8988T (cell line): ENCODE measurements at places on chromosomes 3 and 15.

DNA sequence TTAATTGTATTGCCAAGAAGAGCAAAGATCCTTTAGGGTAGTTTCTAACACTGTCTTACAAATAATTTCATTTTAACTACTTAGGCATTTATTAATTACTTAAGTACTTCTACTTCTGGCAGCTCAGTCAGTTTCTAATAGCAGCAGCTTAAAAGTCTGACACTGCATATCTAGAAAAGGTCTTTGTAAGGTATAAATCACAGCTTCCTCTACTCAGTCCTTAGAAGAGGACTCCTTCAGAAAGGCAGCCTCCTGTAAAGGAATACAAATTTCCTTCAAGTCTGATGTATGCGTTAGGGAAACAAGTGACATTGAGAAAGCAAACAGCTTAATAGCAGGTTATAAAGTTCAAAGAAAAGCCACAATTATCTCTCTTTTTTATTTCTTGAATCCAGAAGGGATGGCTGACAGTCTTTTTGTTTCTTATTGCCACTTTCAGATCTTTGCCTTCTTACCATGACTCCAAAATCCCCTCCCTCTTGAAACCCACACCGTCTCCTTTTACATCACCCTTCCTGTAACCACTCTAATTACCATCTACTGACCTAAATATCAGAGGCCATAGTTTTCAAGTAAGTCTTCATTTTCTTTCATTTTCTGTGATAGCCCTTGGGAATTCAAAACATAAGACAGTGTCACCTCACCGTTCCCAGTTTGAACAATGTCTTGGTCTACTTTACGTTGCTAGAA is 109.5 kb downstream of the CGGBP1 start:
- no peak for DNase-seq

GRCh38 chr3:119324899-119325298 is 30.7 kb downstream of the ARHGAP31 start:
- DNase-seq: no peak

DNA sequence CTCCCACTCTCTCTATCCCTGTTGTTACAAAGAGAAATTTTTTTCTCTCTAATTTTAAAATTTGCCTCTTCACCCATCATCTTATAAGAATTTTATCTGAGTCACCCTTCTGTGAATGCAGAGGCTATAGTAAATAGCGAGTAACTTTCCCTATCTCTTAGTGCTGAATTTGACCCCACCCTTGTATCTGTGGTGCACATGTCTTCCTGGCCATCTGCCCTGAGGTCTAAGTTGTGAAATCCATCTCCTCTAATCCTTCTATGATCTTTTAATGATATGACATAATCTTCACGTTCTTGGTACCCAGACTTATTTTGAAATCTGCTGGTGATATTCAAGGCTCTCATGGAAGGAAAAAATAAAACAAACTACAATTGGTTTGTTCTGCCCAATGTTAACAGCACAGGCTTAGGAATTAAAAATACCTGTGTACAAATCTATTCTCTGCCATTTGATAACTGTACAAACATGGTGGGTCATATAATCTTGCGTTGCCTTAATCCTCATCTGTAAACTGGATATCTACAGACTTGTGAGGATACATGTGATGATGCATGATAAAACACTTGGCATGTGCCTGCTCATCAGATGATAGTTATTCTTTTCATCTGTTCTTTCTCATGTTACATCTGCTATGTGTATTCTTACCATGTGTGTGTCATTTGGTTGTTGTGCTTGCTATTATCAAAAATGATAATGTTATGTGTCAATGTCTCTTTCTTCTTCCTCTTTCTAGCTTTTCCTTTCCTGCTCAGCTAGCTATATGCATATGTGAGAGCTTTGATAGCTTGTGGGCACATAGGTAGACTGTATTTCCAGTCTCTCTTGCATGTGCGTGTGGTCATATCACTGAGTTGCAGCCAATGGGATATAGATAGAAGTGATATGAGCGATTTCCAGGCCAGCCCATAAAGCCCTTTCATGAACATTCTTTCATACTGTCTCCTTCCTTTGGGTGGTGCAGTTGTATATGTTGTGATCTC is 13.7 kb upstream of the CCR3 start:
- no peak for DNase-seq

- no peak for DNase-seq
Measured at GRCh38 chr3:152524198-152525140, 255.7 kb downstream of the MBNL1 start.

DNA sequence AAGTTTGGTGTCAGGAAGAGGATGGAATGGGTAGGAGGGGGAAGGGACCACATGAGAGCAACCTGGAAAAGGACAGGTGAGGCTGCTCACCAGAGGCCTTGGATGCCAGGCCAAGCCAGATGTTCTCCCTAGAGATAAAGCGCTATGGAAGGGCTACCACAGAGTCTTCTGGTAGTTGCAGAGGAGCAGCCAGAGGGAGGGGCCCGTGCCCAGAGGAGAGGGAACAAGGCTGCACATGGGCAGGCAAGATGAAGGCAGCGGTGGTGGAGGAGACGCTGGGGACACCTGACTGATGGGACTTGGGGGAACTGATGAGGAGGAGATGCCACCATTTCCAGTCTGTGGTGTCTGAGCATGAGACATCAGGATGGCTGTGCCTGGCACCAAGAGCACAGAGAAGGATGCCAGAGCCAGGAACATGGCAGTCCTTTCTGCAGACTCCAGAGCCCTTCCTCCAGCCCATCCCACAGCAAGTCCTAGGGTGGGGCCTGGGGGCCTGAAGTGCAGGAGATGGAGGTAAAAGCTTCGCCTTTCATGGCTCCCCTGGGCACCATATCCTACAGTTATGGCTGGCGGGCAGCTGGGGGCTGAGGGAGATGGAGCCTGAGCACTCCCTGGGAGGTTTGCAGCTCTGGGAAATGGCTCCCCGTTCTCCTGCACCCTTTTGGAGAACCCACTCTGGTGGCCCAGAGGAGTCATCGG is 103.0 kb downstream of the ETFA start:
- no peak for DNase-seq

- DNase-seq: no peak
Measured at GRCh38 chr3:152213203-152213602, 55.5 kb upstream of the MBNL1 start.

DNA sequence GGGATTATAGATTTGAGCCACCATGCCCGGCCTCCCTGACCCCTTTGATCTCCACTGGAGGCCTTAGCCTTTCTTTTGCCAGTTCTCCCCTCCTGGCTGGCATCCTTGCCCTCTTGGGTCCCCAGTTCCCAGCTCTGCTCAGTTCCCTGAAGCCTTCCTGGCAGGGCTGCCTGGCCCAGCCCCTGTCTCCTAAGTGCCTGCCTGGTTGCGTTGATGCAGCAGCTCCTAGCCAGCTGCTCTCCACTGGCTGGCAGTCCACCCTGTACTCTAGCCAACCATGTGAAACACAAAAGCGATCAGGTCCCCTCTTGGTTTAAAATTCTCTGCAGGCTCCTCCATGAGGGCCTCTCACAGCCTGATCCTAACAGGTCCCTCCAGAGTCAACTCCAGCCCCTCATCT is 184.7 kb downstream of the RAB11A start:
- DNase-seq: no peak

GRCh38 chr3:161067335-161067734 is 37.8 kb downstream of the B3GALNT1 start:
- DNase-seq: no peak

- DNase-seq: peak; percentile 87
Measured at GRCh38 chr3:51389423-51390183, 1.5 kb upstream of the RBM15B start.

- no peak for DNase-seq
Measured at GRCh38 chr15:79418693-79419279, 13.3 kb upstream of the MINAR1 start.

DNA sequence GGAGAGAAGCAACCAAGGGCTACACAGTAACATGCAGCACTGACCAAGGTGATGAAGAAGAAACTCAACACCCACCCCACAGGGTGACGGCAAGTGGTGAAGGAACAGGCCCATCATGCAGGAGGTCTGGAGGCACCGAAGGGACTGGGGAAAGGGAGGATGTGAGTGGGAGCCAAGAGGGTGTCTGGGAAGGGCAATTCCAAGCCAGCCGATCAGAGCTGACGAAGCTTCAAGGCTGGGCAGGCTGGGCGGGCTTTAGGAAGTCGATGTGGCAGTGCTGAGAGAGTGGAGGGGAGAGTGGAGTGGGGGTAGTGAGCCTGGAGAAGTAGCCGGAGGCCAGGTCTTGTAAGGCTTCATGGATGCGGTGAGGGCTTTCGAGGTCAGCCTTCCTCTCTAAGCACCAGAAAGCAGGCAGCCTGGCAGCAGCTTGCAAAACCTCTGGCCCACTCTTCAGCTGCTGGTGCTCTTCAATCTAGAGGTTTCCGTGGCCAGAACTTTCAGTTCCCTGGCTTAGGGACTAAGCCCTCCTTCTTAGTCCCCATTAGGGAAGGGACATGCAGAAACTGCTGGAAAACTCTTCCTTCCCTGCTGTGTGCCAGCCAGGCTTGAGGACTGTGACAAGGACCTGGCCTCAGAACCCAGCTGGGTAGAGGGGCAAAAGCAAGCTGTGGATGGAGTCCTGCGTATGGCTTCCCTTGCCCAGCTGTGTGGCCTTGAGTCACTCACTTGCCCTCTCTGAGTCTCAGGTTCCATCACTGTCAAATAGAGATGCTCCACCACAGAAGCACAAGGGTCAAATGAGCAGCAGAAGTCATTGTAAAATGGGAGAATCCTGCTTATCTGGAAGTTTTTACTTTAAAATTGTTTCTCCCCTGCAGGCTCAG is 72.1 kb downstream of the TLE3 start:
- DNase-seq: no peak

- no peak for DNase-seq
Measured at GRCh38 chr15:70262171-70262570, 164.5 kb upstream of the TLE3 start.

GRCh38 chr3:107450254-107450893 is 72.4 kb upstream of the BBX start:
- no peak for DNase-seq

DNA sequence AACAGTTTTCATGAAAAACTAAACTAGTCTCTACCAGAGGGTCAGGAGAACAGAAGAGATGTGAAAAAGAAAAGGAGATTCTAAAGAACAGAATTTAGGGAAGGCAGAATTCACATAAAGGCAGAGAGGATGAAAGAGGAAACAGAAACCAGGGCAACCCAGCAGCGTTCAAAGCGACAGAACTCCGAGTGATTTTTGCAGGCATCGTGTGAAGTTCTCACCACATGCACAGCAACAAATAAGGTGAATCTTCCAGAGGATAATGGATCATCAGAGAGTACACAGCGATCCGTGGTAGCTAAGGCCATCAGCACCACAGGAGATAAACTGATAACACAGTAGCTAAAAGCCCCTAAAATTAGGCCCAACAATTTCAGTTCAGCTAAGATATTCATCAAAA is 250.8 kb upstream of the THBS1 start:
- no peak for DNase-seq

- no peak for DNase-seq
Measured at GRCh38 chr3:149908424-149908957, 62.2 kb downstream of the PFN2 start.

DNA sequence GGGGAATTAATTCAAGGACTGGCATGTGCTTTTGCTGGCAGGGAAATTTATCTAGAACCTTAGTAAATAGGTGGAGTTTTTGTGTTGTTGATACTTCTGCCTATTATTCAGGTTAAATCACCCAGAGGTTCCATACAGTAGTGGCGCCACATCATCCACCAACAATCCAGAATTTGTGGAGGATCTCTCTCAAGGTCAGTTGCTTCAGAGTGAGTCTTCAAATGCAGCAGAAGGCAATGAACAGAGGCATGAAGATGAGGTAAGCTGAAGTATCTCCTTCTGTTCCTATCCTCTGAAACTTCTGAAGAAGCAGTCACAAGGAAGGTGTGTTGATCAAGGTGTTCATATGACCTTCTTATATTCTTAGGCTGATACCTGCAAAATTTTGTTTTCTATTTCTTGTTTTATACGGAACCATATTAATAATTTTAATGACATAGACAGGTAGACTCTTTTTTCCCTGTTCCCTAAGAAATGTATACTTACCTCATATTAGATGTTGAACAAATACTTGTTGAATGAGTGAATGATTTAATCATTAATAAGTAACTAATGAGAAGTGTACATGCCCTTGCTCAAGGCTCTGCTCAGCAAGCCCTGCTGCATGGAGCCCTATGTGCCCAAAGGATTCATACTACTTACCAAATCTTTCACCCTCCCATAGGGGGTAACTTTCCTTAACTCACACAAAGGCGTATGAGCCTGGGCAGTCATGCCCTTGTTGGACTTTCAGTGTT is 43.6 kb downstream of the HMG20A start:
- no peak for DNase-seq

DNA sequence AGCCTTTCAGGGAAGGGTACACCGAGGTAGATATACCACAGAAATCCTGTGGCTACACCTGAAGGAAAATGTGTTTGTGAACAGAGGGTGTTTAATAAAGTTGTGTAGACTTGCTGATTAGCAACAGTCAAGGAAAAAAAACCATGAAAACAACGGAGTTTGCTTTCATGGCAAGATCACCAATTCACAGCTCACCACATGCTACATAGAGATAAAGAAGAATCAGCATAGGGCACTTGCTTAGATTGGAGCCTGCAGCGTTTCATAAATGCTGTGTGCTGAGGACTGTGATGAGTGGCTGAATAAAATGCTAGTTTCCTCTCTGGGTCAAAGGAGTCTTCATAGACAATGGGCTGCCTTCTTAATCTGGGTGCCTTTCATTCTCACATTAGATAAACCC is 257.6 kb downstream of the SLC9A9 start:
- DNase-seq: no peak

- DNase-seq: no peak
Measured at GRCh38 chr3:15645740-15646501, 44.4 kb downstream of the BTD start.

DNA sequence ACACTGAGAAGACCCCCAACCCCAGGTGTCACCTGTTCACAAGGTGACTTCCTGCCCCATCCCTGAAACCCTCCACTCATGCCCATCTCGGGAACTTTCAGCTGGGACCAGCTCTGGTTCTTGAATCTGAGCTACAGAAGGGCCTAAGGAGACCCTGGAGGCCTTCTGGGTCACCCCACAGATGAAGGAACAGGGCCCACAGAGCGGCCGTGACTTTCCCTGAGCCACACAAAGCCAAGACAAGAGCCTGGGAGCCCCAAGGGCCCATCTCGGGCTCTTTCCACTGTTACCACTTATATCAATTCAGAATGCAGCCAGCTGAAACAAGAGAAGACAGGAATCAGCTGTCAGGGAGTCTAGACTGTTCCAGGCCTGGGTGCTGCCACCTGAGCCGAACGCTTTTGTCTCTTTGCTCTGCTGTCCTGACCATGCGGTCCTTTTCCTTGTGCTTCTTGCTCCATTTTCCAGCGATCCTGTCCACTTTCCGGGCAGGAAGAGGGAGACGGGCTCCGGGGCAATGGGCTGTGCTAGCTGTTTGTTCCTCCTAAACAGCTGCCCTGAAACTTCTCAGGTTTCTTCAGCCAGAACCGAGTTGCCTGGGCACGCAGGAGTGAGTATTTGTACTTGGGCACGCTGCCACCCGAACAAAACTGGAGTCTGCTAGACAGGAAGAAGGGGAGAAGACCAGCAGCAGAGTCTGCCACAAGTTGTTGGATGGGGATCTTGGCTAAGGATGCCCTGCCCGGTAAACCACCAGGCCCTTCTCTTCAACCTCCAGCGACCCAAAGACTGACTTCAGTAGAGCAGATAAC is 28.0 kb upstream of the PIGZ start:
- DNase-seq: no peak

- no peak for DNase-seq
Measured at GRCh38 chr3:151552589-151552988, 91.7 kb upstream of the IGSF10 start.

GRCh38 chr3:94173673-94174434 is 111.0 kb downstream of the NSUN3 start:
- DNase-seq: no peak
